ENCODE measurements at places on chromosomes 7 and 10.

- DNase-seq: no peak
Observed at GRCh38 chr10:96413151-96413787, 54.5 kb upstream of the OPALIN start.

GRCh38 chr10:112552593-112553110, 105.6 kb downstream of the VTI1A start:
- DNase-seq: no peak

DNA sequence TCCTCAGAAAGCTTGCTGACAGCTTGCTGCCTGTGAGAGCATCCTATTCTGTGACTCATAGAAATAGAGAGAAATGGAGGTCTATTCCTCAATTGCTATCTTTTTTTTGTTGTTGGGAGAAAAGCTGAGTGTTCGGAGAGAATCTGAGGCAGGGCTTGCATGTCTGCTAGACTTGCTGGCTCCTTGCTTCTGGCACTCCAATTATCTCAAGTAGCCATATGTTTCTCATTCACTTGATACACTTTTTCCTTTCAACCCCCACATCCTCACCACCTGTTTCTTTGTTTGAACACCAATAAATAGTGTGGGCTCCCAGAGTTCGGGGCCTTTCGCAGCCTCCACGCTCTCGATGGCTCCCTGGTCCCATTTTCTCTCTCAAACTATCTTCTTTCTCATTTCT, 172.2 kb downstream of the SH2D4B start:
- no peak for DNase-seq

DNA sequence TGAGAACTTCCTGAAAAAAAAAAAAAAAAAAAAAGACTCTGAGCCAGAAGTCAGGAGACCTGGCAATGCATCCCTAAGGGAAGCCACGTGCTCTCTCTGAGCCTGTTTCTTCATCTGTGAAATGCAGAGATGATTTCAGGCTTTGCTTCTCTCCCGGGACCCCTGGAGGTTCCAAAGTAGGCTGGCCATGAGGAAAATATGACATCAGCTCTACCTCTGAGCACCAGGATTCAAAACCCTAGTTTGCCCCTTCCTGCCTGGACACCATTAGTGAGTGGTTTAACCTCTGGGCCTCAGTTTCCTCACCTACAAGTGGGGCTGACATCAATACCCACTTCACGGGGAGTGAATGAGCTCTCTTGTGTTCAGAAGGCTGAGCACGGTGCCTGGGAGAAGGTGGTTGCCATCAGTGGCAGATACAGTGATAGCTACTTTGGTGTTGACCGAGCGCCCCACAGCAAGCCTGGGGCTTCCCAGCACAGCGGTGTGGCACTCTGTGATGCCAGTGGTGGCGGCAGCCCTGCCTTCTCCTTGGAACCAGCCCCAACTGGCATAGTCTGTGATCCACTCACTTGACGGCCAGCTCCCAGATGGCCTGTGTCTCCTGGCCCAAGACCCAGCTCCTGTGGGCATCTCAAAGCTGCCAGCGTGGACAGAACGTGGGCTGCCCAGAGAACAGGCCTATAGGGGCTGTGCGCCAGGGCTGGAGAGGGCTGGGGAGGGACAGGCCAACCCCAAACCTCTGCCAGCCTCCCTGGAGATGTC, 153.1 kb upstream of the UNC5B start:
- DNase-seq: no peak

DNA sequence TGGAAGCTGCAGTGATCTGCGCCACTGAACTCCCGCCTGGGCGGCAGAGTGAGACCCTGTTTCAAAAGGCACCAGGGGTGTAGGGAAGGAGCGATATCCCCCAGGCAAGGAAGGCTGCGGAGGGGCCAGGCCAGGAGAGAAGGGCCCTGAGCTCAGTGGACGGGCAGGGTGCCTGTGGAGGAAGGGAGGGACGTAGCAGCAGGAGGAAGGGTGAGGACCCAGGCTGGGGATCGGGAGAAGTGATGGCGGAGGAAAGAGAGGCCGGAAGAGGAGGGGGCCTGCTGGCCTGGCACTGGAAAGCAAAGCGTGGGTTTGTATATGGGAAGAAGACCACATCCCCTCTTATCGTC, 45.6 kb downstream of the ALOX5 start:
- peak; percentile 29 for DNase-seq

GRCh38 chr10:75974080-75974479, 542.7 kb downstream of the LRMDA start:
- DNase-seq: no peak

- DNase-seq: no peak
Observed at GRCh38 chr10:73867871-73868631, 6.3 kb downstream of the CAMK2G start.
